ENCODE measurements at places on chromosomes 6 and 20. TPM values are rescaled to one million over a fixed set of nuclear protein-coding genes. Genes with fewer than 3 reads are reported as not detected.

GLP1R gene
- total RNA-seq: not detected

SLC2A10 gene
- 49.7 TPM for total RNA-seq

SOBP gene
- total RNA-seq: 15.4 TPM

CGA gene
- not detected for total RNA-seq

TIAM2 gene
- 7.1 TPM for total RNA-seq

BPIFB1 gene
- total RNA-seq: not detected

C6orf58 gene
- total RNA-seq: not detected

PBOV1 gene
- not detected for total RNA-seq

CAP2 gene
- total RNA-seq: 8.9 TPM

SNAI1 gene
- 0.11 TPM for total RNA-seq

RARS2 gene
- 39.5 TPM for total RNA-seq
